Large intestine (tissue), 12 donors: ENCODE measurements at places on chromosomes 12 and 14. TPM values are rescaled to one million over a fixed set of nuclear protein-coding genes. Genes with fewer than 3 reads are reported as not detected.

DNA sequence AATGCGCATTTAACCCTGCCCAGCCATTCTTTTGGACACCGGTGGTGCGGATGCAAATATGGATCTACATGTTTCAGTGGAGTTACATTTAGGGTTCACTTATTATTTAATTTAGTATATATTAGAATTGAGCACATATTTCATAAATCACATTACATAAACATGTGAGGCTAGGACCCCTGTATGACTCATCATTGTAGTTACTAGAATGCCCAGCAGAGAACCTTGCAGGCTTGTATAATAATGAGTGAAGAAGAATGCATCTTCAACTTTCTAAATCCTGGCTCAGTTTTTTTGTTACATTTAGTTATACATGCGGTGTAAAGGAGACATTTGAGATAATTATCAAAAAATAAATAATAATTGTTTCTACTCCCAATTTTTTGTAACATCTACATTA lies 369.0 kb downstream of the ATP23 start:
- DNase-seq = no peak

GRCh38 chr12:92445253-92446082 lies 257.3 kb upstream of the PLEKHG7 start:
- no peak for DNase-seq

GRCh38 chr14:55146425-55146824 lies 17.4 kb downstream of the LGALS3 start:
- no peak for DNase-seq

DNA sequence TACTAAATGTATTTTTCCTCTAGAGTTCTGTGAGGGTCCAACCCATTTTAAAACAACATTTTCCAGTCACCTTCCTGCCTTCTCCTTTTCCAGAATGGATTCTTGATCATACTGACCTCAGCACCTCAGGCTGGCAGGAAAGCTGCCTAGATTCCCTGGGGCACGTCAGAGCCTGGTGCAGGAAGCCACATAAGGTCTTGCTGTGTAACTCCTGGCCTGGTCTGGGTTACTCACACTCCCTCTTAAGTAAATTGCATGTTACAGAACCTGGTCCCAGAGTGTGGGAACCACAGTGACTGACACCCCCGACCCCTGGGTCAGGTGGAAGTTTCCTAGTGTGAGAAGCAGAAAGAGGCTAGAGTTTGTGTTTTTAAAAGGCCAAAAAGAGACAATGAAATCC lies 209.8 kb downstream of the SPTSSA start:
- DNase-seq = no peak

CISTR gene
- polyA plus RNA-seq = not detected

SMCO2 gene
- 0.25 TPM for polyA plus RNA-seq

GRCh38 chr14:95614349-95614748 lies 71.9 kb upstream of the TCL1B start:
- no peak for DNase-seq

DNA sequence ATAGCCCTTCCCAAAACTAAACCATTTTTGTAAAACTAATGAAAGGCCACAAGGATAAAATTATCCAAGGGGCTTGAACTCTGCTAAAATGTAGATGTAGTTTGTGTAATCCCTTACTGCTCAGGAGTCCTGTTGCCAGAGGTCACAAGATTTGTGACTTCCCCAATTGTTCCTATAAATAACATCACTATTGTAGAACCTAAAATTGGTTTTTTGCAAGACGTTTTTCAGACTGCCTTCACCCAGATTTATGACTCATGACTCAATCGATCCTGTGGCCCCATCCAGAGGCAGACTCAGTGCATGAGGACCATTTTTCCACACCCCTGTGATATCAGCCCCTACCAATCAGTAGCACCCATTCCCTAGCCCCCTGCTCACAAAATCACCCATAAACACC lies 61.5 kb upstream of the RASSF8 start:
- no peak for DNase-seq
